ENCODE measurements at places on chromosomes 13 and 19.

DNA sequence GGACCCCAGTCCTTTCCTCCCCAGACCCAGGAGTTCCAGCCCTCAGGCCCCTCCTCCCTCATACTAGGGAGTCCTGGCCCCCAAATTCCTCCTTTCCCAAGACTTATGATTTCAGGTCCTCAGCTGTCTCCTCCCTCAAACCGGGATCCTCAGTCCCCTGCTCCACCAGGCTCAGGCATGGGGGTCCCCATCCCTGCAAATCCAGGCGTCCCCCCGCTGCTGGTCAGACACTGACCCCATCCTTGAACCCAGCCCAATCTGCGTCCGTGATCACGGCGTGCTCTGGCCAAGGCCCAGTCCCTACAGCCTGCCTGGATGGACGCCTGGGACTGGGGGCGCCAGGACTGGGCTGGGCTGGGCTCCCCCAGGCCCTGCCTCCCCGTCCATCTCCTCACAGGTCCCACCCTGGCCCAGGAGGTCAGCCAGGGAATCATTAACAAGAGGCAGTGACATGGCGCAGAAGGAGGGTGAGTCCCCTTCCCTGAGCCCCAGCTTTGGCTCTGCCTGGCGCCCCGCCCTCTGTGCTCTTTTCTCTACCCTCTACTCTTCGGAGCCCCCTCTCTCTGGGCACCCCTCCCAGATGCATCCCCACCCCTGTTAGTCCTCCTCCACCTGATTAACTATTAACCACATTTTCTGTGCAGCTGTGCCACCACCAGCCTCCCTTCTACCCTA, 672 bp downstream of the HPN start:
- no peak for DNase-seq
- no peak overlapping the region for H3K27ac ChIP-seq
- no peaks in the 10 kb centered on the region for H3K36me3 ChIP-seq
- no peak overlapping the region for H3K4me3 ChIP-seq

- no peaks in the 10 kb centered on the region for H3K27me3 ChIP-seq
- H3K4me3 ChIP-seq = no peak overlapping the region
- peak; percentile 24 for DNase-seq
- H3K4me1 ChIP-seq = peaks cover 8% of the 10 kb centered on the region
Observed at GRCh38 chr13:49319551-49319950, 71.8 kb downstream of the CDADC1 start.

DNA sequence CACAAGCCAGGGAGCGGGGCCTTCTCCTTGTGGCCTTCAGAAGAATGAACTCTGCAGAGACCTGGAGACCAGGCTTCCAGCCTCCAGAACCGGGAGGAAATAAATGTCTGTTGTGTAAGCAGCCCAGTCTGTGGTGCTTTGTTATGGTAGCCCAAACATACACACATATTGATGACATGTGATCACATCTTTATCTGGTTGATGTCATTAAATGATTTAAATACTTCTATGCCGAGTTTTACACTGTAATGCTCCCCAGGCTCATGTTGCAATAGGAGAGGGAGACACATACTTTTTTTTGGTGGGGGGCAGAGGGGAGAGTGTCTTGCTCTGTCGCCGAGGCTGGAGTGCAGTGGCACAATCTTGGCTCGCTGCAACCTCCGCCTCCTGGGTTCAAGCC, 188.0 kb upstream of the IRS2 start:
- DNase-seq = no peak
- H3K36me3 ChIP-seq = no peaks in the 10 kb centered on the region
- no peaks in the 10 kb centered on the region for H3K27me3 ChIP-seq
- H3K4me3 ChIP-seq = no peak overlapping the region

- H3K4me3 ChIP-seq = no peak overlapping the region
- H3K27ac ChIP-seq = no peak overlapping the region
- no peak for DNase-seq
- no peaks in the 10 kb centered on the region for H3K36me3 ChIP-seq
Observed at GRCh38 chr13:108855737-108856387, 226.5 kb downstream of the MYO16 start.

DNA sequence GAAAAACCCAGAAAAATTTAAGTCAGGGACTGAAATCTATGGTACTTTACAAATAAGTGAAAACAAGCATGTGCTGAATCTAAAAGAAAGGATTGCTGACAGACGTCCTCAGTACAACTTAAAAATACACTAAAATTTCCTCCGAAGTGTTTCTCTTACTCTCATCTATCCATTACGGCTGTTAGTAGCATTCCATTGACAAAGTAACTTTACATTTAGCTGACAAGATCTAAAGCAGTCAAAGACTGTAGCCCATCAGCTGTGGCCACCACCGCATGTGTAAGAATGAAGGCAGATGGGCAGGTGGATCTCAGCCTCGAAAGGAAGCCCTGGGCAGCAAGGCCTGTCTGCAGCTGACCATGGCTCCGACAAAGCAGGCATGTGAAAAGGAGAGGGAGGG, 59.0 kb downstream of the FLT1 start:
- H3K4me1 ChIP-seq = no peaks in the 10 kb centered on the region
- no peak for DNase-seq
- H3K27me3 ChIP-seq = no peaks in the 10 kb centered on the region
- peaks cover 12% of the 10 kb centered on the region for H3K36me3 ChIP-seq

GRCh38 chr19:989381-990081, 5.4 kb downstream of the WDR18 start:
- H3K27me3 ChIP-seq = no peaks in the 10 kb centered on the region
- H3K36me3 ChIP-seq = peaks cover 29% of the 10 kb centered on the region
- peaks cover 9% of the 10 kb centered on the region for H3K4me1 ChIP-seq
- no peak overlapping the region for H3K27ac ChIP-seq
- no peak for DNase-seq

GRCh38 chr13:110179857-110180147, 127.2 kb downstream of the COL4A1 start:
- H3K36me3 ChIP-seq = no peaks in the 10 kb centered on the region
- no peak overlapping the region for H3K4me3 ChIP-seq
- H3K27ac ChIP-seq = no peak overlapping the region
- no peaks in the 10 kb centered on the region for H3K4me1 ChIP-seq
- DNase-seq = no peak

GRCh38 chr13:27289011-27289665, 18.5 kb downstream of the RASL11A start:
- H3K27ac ChIP-seq = no peak overlapping the region
- peaks cover 2% of the 10 kb centered on the region for H3K27me3 ChIP-seq
- H3K36me3 ChIP-seq = no peaks in the 10 kb centered on the region
- H3K4me1 ChIP-seq = peaks cover 13% of the 10 kb centered on the region
- no peak overlapping the region for H3K4me3 ChIP-seq
- no peak for DNase-seq

DNA sequence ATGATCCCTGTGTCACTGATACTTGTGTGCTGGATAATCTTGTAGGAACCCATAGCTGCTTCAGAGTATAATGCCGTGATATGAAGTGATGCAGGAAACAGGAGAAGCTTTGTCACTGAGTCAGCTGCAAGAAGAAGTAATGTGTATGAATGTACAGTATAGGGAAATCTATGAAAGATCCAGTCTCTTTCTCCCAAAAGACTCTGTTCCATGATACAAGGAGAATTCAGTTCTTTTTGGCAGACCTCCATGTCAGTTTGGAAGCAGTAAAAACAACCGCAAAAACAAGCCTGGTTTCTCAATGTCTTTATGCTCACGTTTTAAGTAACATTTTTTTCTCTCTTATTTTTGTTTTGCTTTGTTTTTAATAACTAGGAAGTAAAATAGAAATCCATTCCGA, 33.9 kb downstream of the PCDH17 start:
- H3K27me3 ChIP-seq = no peaks in the 10 kb centered on the region
- no peaks in the 10 kb centered on the region for H3K4me1 ChIP-seq
- no peak overlapping the region for H3K4me3 ChIP-seq
- DNase-seq = no peak

- peaks cover 25% of the 10 kb centered on the region for H3K27me3 ChIP-seq
- no peak overlapping the region for H3K27ac ChIP-seq
- DNase-seq = no peak
- H3K36me3 ChIP-seq = no peaks in the 10 kb centered on the region
- no peaks in the 10 kb centered on the region for H3K4me1 ChIP-seq
Observed at GRCh38 chr19:29491995-29492577, 33.7 kb upstream of the VSTM2B start.

Data from activated CD4-positive, alpha-beta T cell treated with anti-CD3 and anti-CD28 coated beads, Interleukin-2, amount 10 ng/mL, durations not matched to agents 24 days and 14 days (primary cell).